ENCODE measurements at places on chromosomes 5 and 9.

DNA sequence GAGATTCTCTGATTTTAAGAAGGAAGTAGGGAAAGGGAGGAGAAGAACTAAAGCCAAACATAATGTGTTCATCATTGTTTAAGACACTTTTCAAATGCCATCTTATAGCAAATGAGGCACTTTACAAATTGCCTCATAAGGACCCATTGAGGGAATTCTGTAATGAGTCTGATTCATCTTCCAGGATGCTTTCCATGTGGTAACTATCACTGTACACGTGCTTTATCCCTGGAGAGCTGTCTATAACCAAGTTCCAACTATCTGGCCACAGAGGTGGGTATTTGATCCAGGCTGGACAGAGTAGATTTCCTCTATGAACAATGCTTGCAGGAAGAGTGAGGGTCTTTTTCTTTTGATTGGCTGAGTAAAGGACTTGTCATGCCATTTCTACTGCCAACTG lies 183.5 kb upstream of the NFIB start:
- no peak for DNase-seq

GRCh38 chr5:14501353-14502293 lies 80.0 kb upstream of the OTULINL start:
- no peak for DNase-seq

DNA sequence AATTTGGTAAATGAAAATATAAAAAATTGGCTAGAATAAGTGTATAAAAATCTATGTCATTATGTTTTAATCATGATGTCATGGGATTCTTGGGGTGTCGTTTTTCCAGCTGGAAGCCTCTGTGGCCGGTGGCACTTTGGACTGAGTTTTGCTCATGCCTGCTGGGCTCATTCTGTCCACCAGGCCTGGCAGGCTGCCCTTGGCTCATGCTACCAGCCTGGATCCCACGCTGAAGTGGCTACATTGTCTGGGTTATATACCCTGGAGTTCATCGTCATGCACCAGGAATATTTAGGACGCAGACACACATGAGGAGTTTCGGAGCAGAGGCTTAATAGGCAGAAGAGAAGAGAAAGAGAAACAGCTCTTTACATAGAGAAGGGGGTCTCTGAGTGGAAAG lies 1913.7 kb upstream of the WWC1 start:
- no peak for DNase-seq

DNA sequence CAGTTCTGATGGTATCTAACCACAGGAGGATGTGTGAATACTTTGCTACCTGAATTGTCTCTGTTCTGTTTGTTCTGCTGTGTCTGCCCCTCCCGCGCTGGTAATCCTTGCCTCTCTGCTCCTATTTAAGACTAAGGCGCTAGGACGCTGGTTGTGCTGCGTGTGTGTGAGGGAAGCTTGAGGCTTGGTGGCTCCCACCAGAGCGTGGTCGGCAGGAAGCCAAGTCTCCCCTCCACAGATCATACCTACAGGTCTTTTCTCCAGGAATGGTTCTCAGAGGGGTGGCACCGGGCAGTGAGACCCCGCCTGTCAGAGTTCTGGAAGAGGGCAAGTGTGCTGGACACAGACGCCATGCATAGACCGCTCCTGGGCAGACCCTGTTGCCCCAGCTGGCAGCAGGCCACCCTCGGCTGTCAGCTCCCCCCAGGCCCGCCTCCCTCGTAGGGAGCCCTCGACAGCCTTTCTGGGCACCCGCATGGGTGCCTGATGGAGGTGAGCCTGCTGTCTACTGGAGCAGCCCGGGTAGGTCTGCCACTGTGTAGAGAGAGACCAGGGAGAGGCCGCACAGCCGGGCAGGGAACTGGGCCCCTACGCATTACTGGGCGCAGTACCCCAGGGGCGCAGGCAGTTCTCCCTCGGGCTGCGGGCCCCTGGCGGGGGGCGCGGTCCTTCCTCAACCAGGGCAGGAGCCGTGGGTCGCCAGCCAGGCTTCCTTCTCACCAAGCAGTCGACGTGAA lies 53.4 kb upstream of the ROR2 start:
- no peak for DNase-seq

DNA sequence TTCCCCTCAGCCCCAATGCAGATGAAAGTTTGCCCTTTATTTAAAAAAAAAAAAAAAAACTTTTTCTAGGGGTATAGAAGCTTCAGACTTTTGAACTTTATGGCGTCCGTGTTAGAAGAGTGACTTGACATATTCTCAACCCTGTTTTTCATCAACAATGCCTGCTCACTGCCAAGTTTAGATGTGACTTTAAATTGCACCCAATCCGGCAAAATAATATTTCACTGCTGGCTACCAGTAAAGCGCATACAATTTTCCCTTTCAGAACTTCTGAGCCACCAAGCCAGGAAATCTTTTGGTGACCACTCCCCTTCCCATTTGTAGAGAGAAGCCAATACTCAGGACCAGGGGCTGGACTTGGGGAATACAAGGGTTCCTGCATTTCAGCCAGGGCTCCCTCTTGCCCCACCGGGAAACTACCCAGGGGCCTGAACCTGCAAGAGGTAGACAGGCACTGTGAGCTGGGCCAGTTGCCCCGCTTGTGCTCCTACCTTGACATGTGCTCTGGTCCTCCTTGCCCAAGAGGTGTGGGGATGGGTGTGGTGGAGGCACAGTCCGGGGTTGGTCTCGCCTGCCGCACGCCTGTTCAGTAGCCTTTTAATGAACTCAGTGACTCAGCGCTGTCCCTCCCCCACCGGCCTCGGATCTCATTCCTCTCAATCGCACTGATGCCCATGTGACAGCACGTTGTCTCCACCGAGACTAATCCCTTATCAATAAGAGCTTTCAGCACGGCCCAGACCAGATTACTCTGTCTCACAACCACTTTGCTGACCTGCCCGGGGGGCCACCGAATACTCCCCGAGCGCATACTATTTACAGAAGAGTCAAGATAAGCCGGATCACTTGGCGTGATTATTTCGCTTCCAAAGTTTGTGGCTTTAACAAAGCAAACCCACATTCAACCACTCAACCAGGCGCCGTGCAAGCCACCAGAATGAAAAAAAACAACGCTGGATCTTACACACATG lies 226.4 kb downstream of the DCP2 start:
- no peak for DNase-seq

- DNase-seq: no peak
Measured at GRCh38 chr5:137141779-137142178, 357.3 kb downstream of the SPOCK1 start.

- no peak for DNase-seq
Measured at GRCh38 chr9:14030375-14031059, 283.4 kb downstream of the NFIB start.

DNA sequence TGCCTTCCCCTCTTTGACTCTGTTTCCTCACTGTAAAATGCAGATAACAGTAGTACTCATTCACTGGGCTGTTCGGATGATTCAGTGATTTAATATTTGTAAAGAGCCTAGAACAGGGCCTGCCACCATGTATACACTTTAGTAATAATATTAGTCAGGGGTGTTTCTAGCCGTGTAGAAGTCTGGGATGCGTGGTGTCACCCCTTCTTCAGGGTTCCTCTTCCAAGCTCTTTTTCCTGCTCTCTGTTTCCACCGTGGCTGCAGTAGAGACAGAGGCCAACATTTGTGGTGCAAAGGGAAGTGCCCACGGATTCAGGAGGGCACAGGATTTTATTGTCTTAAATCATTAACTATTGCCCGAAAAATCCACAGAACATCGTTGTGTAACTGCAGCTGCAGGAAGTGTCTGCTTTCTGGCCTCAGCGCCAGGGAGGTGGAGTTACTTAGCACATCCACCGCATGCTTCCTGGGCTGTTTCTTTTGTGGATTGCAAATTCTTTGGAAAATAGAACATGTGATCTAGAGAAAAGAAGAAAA lies 61.7 kb downstream of the TRIO start:
- DNase-seq: no peak

DNA sequence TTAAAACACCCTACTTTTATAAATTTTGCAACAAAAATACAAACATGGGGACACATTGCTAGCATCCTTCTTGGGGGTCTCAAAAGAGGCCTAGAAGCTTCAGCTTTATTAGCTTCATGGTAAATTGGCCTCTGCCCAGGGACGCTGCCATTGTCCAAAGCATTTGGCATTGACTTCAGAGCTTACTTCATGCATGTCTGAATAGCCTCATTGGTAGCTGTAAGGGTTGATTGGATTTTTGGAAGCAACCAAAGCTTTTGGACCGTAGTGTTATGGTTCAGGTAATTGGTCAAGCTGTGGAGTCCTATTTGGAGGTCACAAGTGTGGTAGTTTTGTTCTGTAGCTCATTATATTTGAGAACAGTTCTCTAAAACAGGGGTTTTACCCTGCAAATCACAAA lies 411.7 kb upstream of the SLC24A2 start:
- no peak for DNase-seq

- no peak for DNase-seq
Measured at GRCh38 chr5:142119051-142119625, 10.6 kb downstream of the NDFIP1 start.

GRCh38 chr9:6049798-6050197 lies 34.4 kb upstream of the RANBP6 start:
- DNase-seq: no peak

DNA sequence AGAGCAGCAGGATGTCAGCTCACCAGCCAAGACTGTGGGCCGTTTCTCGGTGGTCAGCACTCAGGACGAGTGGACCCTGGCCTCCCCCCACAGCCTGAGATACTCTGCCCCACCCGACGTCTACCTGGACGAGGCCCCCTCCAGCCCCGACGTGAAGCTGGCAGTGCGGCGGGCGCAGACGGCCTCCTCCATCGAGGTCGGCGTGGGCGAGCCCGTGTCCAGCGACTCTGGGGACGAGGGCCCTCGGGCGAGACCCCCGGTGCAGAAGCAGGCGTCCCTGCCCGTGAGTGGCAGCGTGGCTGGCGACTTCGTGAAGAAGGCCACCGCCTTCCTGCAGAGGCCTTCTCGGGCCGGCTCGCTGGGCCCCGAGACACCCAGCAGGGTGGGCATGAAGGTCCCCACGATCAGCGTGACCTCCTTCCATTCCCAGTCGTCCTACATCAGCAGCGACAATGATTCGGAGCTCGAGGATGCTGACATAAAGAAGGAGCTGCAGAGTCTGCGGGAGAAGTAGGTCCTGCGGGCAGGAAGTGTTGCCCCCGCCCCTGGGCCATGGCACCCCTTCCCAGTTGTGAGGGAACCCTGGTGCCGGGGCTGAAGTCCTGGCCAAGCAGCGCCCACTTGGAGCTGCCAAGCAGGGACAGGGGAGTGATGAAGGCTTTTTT lies 108.9 kb downstream of the WNK2 start:
- DNase-seq: no peak

DNA sequence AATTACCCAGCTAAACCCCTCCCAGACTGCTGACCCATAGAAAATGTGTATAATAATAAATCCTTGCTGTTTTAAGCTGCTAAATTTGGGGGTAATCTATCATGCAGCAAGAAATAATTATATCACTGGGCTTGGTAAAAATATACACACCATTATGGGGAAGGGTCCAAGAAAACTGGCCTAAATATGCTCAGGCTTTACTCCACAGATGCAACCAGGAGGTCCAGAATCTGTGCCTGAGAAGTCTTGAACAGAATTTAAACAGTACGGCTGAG lies 102.5 kb upstream of the SLC44A1 start:
- DNase-seq: no peak

DNA sequence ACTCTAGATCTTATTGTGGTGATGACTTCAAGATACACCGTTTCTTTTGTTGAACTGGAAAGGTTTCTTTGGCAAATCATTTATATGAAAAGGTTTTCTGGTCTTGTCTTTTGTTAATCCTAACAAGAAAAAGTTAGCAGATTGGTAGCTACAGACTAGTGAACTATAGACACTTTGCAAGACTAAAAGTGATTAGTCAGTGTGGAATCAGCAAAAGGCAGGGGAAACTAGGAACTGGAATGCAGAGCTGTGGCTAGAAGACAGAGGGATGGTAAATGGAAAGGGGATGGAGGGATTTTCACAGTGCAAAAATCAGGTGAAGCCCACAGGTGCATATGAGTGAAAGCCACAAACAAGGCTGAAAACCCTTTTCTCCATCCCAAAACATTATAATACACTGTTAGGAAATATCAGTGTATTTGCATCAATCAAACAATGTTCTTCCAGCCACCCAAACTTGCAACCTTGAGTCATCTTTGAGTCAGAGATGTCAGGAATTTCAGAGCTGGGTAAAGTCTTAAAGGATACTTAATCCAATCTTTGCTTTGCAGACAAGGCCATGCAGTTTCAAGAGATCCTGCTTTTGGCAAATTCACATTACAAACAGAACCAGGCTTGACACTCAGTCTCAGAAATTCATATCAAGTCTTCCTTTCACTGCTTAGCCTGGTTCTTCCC lies 52.7 kb downstream of the PLK2 start:
- no peak for DNase-seq

DNA sequence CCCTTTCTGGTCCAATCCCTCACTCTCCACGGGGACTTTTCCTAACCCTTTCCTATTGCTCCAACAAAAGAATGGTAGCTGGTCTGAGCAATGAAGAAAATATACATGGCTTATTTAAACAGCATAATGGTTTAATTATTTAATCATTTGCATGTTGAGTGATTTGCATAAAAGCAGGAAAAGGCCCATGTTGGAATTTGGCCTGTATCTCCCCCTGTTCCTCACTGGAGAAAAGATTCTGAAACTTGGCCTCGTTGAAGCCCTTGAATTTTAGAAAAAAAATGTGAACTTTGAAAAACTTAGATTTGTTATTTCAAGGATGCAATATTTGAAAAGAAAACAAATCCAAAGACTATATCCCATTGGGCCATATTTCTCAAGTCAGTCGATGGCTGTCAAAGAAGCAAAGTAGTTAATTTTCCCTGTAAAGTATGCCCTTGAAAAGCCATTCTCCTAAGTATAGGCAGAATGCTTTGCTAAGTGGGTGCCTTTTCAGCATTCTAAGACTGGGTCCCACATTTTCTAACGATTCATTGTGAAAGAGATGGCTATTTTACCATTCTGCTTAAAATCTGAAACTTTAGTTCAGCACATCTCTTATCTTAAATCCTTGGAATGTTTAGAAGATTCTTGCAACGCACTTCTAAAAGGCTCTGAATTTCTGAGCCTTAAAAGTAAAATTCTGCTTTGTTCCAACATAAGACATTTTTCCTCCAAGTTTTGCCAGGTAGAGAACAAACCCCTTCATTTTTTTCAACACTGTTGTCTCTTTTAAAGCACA lies 428.8 kb downstream of the ARHGEF28 start:
- DNase-seq: no peak

GRCh38 chr5:68379275-68380036 lies 163.9 kb downstream of the PIK3R1 start:
- DNase-seq: no peak

GRCh38 chr5:138179277-138179857 lies 455 bp downstream of the KIF20A start:
- no peak for DNase-seq

DNA sequence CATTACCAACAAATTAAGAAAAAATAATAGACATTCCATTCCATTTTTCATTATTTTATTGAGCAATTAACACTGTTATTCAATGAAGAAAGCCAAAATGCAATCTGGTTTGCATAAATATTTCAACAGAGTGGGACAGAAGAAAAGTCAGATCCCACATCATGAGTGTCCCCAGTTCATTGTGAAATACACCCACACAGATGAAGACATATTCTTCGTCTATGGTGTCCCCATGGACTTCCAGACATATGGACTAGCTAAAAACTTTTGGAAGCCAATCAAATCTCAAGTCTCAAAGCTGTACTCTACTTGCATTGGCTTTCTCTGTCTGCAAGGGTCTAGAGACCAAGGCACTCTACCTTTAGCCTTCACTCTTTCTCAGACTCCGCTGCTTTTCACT lies 194.3 kb downstream of the SEMA5A start:
- DNase-seq: no peak
